ENCODE measurements at places on chromosomes 3 and 15.

DNA sequence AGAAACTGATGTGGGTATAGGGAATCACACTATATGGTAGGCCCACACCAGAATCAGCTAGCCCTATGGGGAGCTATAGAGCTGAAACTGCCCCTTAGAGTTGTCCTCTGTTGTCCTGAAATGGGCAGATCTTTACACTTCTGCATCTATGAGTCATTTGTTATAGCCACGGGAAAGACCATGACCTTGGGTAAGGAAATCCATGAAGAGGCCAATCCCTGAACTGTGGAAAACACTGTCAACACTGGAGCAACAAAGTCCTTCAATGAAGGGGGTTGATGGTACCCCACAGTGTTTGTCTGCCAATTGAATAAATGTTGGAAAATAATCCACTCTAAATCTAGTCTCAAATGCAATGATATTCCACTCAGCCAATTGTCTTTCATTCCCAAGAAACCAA, 5.2 kb upstream of the CD200R1 start:
- no peak for DNase-seq

DNA sequence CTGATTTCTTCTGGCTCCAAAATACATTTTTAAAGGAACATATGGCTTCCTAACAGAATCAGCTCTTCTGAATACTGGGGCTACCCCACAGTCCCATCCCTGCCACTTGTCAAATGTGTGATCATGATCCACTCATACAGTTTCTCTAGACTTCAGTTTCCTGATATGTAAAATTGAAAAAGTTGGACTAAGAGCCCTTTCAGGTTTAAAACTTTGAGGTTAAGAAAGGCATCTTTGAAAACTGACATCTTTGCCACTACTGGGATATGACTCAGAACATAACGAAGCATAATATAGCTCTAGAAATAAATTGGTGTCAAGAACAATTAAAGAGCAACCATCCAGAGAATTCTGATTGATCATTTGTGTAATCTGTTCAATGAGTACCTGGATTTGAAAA, 248.3 kb downstream of the IL5RA start:
- no peak for DNase-seq

GRCh38 chr3:106824856-106825255, 552.4 kb upstream of the CCDC54 start:
- DNase-seq, result no peak

DNA sequence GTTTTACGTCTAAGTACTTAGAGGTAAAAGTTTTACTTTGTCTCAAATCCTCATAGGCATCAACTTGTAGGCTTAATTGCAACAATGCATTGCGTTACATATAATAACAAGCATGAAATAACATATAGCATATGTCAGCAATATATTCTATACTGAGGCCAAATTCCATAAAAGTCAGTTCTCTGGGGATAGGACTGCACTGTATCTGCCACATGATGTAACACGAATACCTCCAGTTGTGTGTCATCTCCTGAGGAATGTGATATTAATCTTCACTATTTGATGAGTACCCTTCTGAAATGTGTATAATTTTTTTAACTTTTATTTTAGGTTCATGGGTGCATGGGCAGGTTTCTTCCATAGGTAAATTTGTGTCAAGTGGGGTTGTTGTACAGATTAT, 126.4 kb downstream of the IMPG2 start:
- DNase-seq, result no peak

DNA sequence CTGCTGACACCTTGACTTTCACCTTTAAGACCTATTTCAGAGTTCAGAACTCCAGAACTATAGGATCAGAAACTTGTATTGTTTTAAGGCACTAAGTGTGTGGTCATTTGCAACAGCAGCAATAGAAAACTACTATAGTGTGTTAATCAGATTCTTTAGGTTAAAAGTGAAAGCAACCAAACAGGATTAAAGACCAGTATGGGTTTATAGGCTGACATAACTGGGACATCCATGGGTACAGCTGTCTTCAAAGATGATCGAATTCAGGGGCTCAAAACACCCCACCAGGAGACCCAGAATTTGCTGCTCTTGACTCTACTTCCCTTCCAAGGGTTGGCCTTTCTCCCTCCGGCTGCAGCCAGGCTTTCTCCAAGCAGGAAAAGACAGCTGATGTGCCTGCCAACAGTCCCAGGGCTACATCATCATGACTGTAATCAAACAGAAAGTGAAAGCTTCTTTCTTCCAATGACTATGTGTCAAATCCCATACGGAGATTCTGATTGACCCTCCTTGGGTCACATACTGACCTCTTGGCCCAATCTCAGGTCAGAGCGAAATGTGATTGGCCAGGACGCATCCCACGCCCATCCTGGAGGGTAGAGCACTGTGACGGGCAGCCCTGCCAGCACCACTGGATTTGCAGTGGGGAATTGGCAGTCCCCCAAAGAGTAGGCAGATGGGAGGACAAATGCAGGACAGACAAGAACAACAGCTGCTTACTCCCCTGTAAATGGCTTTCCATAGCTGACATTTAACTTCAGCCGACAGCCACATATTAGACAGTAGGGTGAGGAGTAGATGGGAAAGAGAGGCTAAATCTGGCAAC, 51.4 kb upstream of the RNF7 start:
- DNase-seq, result no peak

- no peak for DNase-seq
Observed at GRCh38 chr15:72183781-72184164, 13.8 kb downstream of the GRAMD2A start.

DNA sequence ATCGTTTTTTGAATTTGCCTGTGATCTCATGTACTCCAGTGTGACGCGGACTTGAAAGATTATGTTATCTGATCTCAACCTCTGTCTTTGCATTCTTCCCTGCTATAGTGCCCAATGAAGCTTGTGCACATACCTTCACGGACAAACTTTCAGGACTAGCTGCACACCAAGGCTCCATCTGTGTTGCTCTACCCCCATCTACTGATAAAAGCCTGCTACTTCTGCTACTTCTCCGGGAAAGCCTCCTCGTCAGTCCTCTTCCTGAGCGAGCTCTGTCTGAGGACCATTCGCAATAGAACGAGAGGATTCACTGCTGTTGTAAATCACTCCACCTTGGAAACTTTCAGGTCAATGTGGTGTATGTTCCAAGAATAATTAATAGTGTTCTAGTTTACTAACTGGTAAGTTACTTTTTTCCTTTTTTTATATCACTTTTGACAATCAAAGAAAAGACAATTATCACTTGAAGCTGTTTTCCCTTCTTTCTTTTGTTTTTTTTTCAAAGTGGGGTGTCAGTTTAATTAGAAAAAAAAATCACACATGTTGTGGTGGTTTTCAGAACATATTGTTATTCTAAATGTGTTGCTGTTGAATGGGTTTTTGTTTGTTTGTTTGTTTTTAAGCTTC, 217.6 kb downstream of the ARRDC4 start:
- no peak for DNase-seq

DNA sequence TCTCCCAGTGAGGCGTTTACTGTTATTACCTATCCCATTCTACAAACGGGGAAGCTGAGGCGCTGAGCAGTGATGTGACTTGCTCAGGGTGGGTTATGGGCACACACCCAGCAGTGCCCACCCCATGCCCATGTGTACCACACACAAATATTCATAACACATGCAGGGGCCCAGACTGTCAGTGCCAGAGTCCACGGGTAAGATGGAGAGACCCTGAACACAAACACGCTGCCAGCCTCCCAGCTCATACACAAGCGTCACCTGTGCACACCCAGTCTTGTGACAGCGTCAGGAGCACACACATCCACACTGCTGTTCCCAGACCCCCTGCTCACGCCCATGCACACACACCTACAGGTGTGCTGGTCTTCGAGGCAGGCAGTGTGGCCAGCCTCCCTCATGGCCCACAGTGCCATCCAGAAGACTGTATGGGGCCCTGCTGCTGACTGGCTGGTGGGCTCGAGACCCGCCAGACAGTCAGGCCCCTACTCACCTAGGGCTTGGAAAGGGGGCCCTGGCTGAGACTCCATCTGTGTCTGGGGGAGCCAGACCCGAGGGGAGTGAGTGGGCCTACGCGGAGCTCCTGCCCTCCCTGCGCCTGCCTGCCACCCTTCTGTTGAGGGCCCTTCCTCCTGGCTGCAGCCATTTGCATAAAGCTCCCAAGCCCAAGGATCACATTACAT, 39.4 kb downstream of the DNAJB8 start:
- no peak for DNase-seq

GRCh38 chr15:90004671-90005070, 3.5 kb downstream of the ZNF710 start:
- DNase-seq, result no peak

DNA sequence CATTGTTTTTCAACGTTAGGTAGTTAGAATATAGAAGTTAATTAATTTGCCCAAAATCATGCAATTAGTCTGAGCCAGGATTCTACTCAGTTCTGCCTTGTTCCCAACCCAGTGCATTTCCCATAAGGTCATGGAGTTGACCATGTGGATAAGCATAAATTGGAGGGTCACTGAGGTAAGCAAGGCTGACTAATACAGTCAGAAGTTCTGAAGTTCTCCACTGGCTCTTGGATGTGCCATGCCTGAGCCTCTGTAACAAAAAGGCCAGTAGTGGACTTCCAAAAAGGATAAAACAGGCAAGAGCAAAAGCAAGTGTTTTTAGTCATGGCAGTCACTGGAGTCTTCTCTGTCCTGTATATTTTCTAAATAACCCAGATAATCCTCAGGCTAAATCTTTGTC, 124.4 kb upstream of the PHLDB2 start:
- no peak for DNase-seq

GRCh38 chr15:63367390-63367789, 14.3 kb downstream of the CA12 start:
- DNase-seq, result no peak

DNA sequence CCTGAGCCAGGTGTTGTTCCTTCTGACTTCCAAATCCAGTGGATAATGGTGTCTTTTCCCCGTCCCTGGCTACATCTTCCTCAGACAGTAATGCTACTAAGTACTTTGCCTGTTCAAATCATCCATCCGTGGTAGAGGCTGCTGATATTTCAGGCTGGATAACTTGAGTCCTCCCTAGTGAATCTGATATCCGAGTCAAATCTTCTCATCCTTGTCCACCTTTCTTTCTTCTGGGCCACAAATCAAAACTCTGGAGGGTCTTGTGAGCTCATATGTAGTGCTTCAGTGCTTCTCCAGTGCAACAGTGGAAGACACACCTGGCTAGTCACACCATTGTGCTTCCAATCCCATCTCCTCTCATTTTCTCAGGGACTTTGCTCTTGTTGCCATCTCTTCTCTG, 11.2 kb downstream of the SH3GL3 start:
- DNase-seq, result no peak

DNA sequence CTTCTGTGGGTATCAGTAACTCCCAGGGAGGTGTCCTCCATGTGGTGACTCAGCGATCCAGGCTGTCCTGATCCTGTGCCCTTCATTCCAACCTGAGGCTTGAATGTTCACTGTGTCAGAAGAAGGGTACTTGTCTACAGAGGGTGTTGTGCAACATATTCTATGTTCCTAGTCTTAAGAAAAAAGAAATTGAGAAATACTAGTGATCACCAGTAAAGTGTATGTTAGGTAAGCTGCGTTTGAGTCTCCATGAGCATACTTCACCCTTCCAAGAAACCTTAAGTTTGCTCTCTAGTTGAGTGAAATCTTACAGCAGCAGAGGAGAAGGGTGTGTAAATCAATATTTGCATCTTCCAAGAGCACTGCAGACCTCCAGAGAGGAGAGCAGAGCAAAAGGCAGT, 122.2 kb upstream of the SLC24A5 start:
- no peak for DNase-seq

- DNase-seq, result no peak
Observed at GRCh38 chr15:69526081-69527061, 73.8 kb downstream of the RPLP1 start.

DNA sequence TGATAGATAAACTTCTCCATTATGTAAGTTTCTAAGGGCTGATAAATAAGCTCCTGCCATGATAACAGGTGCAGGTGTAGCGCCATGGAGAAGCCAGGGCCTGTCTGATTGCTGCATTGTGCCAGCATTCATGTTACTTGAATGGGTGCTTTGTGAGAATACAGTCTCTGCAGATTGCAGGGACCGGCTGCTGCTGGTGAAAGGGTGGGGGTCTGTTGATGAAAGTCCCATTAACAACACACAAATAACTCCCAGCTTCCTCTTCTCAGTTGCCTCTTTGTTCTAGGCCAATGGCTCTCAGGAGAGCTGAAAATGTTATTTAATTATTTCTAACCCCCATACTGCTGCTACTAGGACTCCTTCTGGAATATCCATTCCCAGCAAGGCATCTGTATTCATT, 77.2 kb downstream of the RTP4 start:
- no peak for DNase-seq

GRCh38 chr15:79989682-79990081, 18.7 kb upstream of the BCL2A1 start:
- DNase-seq, result no peak

DNA sequence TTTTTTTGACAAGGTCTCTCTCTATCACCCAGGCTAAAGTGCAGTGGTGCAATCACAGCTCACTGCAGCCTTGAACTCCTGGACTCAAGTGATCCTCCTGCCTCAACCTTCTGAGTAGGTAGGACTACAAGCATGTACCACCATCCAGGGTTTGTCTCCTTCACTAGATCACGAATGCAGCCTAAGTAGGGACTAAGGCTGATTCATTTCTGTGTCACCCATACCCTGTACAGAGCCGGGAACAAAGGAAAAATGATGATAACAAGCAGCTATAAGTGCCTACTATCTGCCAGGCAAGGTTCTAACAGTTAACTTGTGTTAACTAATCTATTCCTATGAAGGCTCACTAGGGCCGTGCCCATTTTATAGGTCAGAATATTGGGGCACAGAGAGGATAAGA, 7.0 kb downstream of the TMEM40 start:
- DNase-seq, result no peak

DNA sequence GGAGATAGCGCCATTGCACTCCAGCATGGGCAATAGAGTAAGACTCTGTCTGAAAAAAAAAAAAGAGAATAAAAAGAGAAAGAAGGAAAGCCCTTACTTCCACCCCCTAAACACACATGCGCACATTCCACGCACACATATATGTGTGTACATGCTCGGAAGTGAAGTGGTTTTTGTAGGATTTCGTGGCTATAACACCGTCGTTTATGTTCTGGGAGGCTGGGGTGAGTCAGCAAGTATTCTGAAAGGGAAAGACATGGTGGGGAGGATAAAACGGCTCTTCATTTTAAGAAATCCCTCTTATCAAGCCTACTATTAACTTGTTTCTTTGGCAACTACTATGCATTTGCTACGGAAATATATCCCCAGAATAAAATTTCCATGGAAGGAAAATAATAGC, 422.8 kb upstream of the TBL1XR1 start:
- no peak for DNase-seq

GRCh38 chr3:157318639-157319288, 117.9 kb upstream of the PTX3 start:
- DNase-seq, result no peak

GRCh38 chr3:46996689-46997452, 17.4 kb downstream of the NBEAL2 start:
- no peak for DNase-seq

- no peak for DNase-seq
Observed at GRCh38 chr15:50044904-50045303, 74.1 kb downstream of the ATP8B4 start.

GRCh38 chr3:16587681-16588060, 17.6 kb downstream of the DAZL start:
- DNase-seq, result no peak

Data from activated CD8-positive, alpha-beta memory T cell treated with anti-CD3 and anti-CD28 coated beads for 4 hours (primary cell).